ENCODE measurements at places on chromosomes 5 and 9. TPM values are rescaled to one million over a fixed set of nuclear protein-coding genes. Genes with fewer than 3 reads are reported as not detected.

The PCDHA11 gene
- total RNA-seq: 11.7 TPM

The ROR2 gene
- 36.7 TPM for total RNA-seq

The SPARC gene
- 2,896 TPM for total RNA-seq

DNA sequence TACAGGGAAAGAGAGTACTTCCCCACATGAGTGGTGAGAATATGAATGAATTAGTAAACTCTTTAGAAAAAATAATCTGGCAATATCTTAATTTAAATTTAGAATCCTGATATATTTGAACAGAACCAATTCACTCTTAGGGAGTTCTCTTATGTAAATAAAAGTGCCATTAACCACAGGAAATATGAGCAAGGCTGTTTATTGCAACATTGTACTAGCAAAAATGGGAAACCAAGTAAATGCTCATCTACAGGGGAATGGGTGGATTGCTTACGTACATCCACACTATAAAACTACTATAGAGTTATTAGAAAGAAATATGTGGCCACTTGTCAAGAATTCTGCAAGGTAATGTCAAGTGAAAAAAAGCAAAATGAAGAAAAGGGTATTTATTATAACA is 274.5 kb downstream of the TLE1 start:
- no peak for DNase-seq

- DNase-seq: no peak
Observed at GRCh38 chr5:13939638-13940037, 4.8 kb downstream of the DNAH5 start.

The MYMK gene
- total RNA-seq: not detected

DNA sequence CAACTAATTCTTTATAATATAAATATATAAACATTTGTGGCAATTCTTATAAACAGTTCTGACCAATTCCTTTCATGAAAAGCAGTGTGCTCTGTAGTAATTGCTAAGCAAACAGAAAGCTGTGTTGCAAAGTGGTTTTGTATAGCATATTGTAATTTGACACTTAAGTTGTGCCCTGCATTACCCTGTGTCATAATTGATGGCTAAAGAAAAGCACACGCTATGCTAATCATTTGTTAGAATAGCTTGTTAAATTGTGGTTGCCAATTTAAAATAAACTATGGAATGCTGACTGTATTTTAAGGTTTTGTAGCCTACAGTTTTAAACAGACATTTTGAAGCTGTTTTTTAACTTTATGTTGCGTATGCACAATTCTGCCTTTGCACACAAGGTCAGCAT is 140.0 kb downstream of the PBX3 start:
- DNase-seq: no peak

DNA sequence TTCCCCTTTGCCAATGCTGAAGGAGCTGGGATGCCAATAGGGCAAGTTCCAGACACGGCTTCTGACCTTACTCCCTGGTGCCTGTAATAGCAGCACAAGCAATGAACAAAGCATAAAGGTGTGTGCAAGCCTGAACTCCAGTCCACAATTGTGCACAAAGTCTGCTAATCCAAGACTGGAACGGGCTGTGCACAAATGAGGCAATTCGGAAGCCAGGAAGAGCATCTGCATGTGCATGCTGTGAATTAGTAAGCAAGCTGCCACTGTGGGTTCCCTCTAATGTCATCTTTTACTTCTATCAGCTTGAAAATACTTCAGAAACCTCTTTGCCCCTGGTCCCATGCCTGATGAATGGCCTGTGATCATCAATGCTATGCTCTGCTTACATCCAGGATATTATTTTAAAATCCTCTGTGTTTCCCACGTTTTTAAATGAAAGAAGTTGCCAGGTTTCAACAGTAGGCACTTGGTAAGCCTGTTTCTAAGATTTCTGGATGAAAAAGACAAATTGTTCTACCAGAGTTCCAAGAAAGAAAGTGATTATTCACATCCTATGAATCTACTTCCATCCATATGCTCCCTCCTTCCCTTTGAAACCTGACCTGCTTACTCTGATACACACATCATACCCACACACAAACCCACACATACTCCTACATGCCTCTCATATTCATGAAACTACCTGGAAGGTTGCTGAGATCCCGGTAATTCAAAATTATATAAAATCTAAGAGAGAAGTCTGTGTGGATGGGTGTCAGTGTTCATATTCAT is 165.7 kb downstream of the KCTD16 start:
- DNase-seq: no peak

- DNase-seq: no peak
Observed at GRCh38 chr5:75933489-75933888, 149.7 kb upstream of the SV2C start.

DNA sequence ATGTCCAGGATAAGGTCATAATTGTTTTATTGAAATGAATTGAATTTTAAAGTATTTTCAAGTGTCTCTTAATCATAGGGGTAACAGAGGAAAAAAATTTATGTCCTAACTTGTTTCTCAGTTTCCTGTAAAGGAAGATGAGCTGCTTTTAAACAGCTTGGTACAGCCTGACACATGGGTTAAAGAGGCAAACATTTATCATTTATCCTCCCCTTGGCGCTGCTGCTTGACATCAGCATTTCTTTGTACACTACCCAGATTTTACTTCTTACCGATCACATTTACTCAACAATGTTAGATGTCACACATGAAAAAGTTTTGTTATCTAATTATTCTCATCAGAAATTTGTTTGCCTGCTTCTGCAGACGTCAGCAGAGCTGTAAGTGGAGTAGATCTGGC is 79.4 kb upstream of the CTSL start:
- no peak for DNase-seq

DNA sequence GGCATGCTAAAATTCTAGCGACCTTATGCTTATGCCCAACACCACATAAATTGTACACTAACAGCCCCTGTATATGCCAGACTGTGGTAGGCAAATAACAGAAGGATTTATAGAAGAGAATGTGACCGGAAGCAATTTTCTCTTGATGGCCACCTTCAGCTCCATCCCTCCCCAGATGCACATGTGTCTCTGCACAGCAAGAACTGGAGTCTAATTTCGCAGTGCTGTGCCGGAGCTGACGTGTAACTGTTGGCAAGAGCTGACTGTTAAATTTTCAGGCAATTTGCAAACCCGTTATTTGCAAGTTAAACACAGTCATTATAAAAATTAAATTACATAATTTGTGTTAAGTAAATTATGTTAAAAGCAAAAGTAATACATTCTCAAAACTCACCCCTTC is 48.4 kb downstream of the PCA3 start:
- no peak for DNase-seq

- no peak for DNase-seq
Observed at GRCh38 chr9:24436761-24437160, 108.9 kb downstream of the IZUMO3 start.

The SPATA31C1 gene
- total RNA-seq: 0.29 TPM

GRCh38 chr5:65952259-65952658 is 25.9 kb downstream of the ERBIN start:
- no peak for DNase-seq

GRCh38 chr5:133562554-133562953 is 49.8 kb downstream of the FSTL4 start:
- no peak for DNase-seq

- DNase-seq: no peak
Observed at GRCh38 chr5:132265336-132266030, 8.0 kb downstream of the PDLIM4 start.

DNA sequence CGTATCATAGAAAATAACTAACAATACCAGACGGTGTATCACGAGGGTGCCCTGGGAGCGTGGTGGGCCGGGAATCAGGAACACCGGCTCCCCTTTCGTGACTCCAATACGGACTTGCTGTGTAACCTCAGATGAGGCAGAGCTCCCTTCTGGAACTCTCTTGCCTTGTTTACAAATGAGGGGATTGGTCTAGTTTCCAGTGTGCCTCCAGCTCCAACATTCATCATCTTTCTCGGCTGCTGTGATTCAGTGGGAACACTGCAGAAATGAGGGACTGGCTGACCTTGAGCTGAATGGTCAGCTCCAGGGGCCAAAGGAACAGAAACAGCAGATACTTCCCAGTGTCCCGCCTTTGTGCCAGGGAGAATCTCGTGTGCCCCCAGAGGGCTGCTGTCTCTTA is 22.6 kb upstream of the TGFBI start:
- no peak for DNase-seq

The ARHGEF39 gene
- 6.3 TPM for total RNA-seq

The PLAC8L1 gene
- 2.6 TPM for total RNA-seq

DNA sequence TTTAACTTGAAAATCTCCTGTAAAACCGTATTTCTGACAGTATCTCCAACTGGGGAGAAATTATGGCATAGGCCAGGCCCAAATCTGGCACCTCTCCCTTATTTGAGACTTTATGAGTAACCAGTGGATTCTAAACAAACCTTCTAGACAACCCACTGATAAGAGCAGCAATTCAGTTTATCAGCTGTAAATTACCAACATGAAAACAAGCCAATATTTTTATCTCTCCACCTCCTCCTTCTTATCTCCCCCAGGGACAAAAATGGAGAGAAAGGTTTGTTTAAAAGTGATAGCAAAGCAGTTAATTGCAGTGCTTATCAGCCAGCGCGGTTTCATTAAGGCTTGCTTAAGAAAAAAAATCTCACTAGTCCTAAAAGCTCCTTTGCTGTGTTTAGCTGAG is 53.8 kb downstream of the KCNV2 start:
- no peak for DNase-seq

- DNase-seq: no peak
Observed at GRCh38 chr9:134493461-134494272, 147.9 kb upstream of the COL5A1 start.

The BARHL1 gene
- total RNA-seq: 0.11 TPM

GRCh38 chr5:127943061-127943371 is 140.6 kb upstream of the SLC12A2 start:
- DNase-seq: no peak

DNA sequence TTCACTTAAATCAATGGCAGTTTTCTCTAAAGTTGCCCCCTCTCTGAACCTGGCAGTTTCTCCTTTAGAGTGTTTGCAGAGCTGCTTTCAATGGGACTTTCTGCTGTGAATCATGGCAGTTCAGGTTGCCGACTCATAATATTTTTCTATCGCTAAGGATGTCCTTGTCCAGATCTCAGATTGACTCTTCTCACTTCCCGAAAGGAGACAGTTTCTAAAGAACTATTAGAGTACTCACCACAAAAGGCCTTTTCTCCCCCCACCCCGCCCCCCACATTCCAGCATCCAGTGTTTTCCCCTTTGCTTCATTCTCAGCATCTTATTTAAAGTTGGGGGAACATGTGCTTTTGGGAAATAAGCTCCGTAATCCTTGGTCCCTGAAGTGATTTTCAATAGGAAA is 443.5 kb upstream of the KLF4 start:
- DNase-seq: no peak

All from mesothelial cell of epicardium (in vitro differentiated cells).